ENCODE measurements at places on chromosomes 7 and 10.

DNA sequence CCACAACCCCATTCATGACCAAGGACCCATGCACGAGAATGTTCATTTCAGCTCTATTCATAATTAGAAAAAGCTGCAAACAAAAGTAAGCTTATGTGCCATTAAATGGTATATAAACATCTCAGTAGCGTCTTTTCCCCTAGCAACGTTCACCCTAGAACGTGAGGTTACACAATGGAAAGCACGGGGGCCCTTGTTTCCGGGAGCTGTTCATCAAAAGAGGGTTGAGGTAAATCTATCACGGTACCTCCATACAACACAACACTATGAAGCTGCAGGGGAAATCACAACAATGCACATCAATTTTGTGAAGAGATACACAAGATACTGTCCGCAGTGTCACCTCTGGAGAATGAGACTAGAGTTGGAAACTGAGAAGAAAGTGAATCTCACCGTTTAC lies 80.9 kb upstream of the DDC start:
- no peak for DNase-seq

DNA sequence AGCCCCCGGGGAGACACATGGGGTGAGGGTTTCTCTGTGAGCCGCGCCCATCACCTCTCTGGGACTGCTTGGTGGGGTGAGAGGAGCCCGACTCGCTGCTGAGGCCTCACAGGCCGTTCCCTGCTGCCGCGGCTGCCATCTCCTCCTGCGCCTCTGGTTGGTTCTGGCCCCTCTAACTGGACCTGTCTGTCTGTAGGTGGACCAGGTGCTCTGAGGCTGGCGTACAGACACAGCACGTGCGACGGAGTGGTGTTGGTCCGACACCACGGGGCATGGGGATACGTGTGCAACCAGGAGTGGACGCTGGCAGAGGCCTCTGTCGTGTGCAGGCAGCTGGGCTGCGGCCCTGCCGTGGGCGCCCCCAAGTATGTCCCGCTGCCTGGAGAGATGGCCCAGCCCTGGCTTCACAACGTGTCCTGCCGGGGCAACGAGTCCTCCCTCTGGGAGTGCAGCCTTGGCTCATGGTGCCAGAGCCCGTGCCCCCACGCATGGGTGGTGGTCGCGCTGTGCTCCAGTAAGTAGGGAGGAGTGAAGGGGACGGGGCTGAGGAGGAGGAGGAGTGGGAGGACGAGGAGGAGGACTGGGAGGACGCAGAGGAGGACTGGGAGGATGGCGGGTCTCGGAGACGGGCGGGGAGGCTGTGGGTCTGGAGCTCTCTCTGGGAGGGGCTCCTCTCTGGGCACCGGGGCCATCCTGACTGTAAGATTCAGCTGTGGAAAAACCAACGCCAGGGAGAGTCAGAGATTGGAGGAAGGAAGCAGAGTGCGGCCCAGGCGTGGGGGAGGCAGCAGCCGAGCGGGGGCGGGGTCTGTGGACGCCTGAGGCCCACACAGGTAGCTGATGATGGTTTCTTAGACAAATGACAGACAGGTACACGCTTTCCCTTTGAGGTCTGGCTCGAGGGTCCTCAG lies 2.6 kb downstream of the SCART1 start:
- no peak for DNase-seq

DNA sequence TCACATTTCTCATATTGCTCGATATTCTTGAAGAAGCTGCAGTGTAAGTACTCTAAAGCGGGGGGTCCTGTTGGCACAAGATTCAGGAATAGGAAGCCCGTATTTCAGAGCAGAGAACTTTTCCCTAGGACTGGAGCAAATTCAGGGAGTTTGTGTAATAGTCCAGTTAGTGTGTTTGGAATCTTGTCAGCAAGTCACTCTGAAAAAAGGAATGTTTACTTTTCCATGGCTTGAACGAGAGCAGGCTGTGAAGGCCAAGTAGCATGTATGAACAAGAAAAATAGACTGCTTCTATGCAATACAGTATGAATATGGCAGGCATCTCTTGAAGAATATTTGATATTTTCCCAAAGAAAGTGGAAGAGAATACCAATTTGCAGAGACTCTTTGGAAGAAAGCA lies 39.8 kb downstream of the CDC123 start:
- no peak for DNase-seq

DNA sequence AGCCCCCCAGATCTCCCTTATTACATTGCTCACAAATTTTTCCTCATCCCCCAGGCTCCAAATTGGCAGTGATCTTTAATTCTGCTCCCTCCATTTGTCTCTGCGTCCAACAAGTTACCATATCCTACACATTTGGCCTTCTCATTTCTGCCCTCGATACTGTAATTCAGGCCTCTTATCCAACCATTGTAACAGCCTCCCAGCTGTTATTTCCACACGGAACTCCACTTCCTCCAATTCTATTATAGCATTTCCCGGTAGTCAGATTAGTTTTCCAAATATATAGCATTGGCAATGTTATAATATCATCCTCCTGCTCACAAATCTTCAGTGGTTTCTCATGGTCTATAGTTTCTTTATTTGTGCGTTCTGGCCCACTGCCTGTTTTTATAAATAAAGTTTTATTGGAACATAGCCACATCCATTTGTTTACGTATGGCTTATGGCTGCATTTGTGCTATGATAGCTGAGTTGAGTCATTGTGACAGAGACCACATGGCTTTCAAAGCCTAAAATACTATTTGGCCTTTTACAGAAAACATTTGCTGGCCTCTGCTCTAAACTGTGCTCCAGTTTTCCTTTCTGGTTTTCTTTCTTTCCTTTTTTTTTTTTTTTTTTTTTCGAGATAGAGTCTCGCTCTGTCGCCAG lies 126.5 kb upstream of the ZNF438 start:
- no peak for DNase-seq

GRCh38 chr7:81114633-81115032 lies 195.8 kb upstream of the SEMA3C start:
- no peak for DNase-seq

DNA sequence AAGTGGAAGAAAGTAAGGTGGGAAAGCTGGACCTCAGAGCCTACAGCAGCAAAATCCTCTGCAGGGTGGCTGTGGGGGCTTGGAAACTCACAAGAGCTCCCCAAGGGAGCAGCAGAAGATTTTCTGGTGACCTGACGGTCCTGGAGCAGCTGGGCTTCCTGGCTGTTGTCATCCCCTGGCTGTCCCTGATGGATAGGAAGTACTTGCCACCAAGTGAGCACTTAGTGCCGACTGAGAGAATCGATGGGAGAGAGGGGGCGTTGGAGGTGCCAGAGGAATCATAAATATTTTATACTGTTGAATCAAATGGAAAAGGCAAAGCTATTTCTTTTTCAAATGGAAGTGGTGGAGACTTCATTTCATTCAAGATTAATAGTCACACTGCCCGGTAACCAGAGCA lies 167.1 kb upstream of the ITGB1 start:
- DNase-seq = no peak

DNA sequence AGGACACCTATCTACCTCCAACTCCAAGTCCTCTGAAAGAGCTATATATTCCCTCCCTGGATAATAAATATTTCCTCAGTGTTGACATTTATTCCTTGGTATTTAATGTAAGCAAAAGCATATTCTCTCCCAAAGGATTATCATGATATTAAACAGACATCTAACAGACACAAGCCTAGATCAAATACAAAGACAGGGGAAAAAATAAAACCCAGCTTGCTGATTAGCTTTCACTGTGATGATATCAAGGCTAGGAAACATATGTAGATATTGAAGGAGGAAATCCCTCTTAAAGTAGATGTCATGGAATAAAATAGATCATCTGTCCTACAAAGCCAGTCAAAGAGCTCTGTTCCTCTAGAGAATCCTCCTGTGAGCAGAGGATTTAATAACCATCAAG lies 95.2 kb downstream of the CRPPA start:
- no peak for DNase-seq

- no peak for DNase-seq
Measured at GRCh38 chr10:76353237-76353851, 921.9 kb downstream of the LRMDA start.

- peak; percentile 53 for DNase-seq
Measured at GRCh38 chr10:79285315-79286197, 61.7 kb upstream of the PPIF start.

DNA sequence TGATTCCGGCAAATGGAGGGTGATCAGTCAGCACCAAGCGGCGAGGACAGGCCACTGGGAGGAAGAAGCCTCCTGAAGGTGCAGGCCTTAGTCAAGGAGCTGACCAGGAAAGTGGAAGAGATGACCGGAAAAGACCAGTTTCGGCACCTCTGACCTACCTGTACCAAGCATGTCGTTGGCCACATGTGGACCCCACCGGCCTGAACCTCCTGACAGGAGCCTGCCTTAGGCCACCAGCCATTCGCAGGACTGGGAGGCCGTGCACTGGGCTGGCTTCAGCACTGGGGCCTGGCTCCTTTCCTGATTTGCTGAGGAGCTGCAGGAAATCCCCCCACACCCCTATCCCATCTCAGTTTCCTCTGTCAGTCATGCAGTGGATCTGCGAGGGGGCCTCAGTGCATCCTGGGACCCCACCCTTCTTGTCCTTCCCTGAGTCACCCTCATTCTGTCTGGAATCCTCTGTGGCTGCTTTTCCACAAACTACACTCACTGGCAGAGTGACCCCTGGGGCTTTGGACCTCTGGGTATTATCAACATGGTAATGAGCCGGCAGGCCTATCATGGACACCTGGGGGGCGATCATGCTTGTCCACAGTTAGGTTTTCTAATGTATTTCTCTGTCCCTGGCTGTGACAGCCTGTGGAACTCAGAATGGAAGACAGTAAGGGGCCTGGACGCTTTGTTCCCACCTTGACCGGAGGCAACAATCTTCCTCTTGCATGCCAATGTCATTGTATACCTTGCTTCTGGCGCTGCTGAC lies 33.0 kb downstream of the RAMP3 start:
- DNase-seq = peak; percentile 0

DNA sequence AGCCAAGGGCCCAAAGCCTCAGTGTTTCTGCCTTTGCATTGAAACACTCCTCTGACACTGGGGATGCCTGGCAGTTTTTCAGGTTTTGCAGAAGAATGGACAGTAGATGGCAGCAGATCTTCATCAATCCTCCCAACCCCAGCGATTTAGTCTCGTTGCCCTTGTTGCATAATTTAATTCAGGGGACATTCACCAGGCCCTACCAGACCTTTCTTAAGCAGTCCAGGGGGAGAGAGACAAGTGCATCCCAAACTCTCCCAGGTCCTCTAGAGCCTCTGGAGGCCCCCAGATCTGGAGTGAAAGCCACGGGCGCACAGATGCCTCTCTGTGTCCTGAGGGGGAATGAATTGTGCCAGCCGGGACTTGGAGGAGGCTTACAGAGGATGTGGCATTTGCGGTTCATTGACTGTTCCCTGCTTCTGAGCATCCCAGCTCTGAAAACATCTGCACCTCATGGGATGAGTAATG lies 29.6 kb downstream of the MINDY4 start:
- DNase-seq = peak; percentile 20

DNA sequence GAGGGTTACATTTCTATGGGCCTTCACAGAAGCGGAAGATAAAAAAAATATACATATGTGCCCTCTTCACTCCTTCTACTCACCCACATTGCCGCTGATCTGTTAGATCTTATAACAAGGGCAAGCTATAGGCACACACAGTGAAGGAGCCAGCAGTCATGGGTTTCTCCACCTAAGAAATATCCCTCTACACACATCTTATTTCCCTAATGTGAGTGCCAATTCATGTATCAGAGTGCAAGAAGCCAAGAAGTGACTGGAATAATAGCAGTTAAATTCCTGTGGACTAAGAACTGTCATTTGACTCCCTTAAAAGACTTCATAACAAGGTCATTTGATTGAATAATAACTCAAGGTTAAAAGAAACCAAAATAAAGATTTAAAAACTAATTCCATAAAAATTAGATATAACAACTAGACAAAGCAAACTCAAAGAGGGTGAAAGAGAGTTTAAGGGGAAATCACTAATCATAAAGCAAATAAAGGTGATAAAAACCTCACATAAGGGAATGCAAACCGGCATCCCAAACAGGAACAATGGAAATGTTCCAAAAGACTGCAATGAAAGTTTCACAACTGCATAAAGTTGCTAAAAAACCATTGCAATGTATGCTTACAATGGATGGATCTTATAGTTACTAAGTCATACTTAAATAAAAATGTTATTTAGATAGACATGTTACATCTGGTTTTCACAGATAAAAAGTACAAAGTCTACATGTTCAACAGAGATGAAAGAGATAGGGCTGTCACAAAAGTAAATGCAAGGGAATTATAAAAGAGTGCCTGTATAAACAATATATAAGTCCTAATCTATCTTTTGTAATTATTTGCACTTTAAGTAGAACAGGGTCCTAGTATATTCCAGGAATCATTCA lies 42.8 kb downstream of the ARHGAP21 start:
- DNase-seq = no peak

DNA sequence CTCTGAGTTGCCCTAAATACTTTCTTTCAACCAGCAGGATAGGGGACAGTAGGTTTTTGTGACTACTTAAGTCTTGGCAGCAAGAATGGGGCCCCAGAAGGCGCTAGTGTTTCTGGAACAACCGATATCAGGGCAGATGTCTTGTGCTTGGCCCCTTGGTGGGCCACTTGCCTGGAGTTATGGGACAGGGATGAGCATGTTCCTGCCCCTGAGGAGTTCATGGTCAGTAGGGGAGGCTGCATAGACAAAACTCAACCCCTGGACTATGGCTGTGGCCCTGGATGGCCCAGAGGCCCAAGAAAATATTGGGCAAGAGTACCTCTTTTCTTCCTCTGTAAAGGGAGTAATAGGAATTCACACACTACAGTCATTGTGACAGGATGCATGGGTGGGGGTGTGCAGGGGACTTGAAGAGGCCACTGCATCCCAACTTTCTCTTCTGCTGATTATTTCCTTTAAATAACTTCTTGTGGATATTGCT lies 57.7 kb upstream of the IGFBP3 start:
- DNase-seq = no peak

DNA sequence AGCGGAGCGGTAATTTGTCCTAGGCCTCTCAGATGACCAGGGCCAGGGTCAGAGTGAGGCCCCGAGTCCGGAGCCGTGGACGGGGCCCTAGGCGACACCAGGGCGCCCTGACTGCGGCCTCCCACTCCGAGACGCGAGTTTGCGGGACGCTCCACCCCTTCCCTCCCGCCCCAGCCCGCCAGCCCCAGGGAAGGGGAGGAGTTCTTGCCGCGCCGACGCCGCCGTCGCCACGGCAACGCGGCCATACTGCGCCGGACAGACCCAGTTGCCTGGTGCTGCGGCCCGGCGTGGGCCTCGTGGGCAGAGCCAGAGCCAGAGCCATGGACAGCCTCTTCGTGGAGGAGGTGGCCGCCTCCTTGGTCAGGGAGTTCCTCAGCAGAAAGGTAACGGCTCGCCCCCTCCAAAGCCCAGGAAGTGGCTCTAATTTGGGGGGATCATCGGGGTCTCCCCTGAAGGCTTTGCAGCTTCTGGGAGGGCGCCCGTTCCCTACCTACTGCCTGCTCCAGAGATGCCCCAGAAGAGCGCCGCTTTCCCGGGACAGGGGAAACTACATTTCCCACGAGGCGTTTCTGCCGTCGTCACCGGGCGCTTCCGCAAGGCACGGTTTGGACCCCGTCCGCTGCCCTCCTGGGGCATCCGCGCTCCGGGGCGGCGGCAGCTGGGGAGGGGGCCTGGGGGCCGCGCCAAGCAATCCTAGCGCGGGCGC lies at the start of gene MINDY4:
Gene MINDY4 (plus strand): TSS at position 244 of the 706 bp plus-strand sequence. CDS start 77 bp downstream, at position 321.
- DNase-seq = peak; percentile 79

- no peak for DNase-seq
Measured at GRCh38 chr7:2326951-2327350, 12.7 kb upstream of the SNX8 start.

Data from stimulated activated naive CD8-positive, alpha-beta T cell treated with anti-CD3 and anti-CD28 coated beads, Interleukin-15, Interleukin-2, amounts not matched to agents 100 U/mL and 50 U/mL, for 24 hours (primary cell).